SW480 (cell line): ENCODE measurements at places on chromosomes 2 and 18.

- no peak for DNase-seq
Observed at GRCh38 chr18:46301571-46301970, 197.4 kb downstream of the HAUS1 start.

DNA sequence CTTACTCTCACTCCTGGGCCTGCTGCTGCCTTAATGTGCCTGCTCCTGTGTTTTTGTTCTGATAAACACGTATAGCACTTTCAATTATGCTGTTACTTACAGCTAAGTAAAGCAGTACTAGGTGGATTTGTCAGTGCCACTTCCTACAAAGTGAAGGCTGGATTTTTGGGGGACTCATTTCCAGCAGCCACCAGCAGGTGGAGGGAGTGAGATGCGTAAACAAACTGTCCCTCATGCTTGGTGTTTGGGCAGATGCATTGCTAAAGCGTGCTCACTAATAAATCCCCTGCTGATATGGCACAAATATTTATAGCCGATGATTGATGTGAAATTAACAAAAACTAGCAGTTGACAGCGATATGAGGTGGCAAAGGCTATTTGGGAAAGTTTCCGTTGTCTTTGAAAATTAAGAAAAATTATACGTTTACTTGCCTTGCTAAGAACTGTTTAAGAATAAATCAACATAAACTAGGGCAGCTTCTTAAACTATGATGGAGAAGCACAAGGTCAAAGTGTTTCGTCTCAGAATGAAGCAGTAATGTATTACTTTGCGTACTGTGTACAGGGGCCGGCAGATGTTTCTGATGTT lies 101.7 kb downstream of the AGAP1 start:
- DNase-seq: peak; percentile 68

GRCh38 chr2:70685771-70686171 lies 82.2 kb downstream of the ADD2 start:
- no peak for DNase-seq

DNA sequence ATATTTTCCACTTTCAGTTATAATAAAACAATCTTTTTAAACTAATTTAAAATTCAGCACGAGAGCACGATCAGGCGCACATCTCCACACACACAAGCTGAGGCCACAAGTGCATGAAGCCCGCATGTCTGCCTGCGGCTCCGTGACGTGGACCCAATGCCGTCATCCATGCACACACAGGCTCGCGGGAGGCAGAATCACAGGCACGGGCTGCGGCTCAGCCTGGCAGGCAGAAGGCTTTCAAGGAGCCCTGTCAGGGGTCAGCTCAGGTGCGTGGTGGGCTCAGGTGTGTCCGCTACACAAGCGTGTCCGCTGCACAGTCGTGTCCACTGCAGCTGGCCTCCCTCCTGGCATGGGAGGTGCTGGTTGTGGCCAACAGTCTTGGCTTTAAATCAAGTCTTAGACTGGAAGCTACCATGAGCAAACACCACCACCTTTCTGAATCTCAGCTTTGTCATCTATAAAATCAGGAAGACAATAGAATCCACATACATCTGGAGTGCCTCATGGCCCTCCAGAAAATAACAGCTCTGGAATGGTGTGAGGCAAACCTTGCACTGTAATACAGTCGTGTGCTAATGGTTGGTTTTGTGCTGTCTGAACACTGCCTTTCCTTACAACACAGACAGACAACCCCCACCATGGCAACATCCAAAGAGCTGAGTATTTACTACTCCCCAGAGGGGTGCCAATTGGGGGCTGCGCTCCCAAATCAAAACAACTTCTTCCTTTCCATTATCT lies 210.1 kb downstream of the NDUFA10 start:
- DNase-seq: no peak

DNA sequence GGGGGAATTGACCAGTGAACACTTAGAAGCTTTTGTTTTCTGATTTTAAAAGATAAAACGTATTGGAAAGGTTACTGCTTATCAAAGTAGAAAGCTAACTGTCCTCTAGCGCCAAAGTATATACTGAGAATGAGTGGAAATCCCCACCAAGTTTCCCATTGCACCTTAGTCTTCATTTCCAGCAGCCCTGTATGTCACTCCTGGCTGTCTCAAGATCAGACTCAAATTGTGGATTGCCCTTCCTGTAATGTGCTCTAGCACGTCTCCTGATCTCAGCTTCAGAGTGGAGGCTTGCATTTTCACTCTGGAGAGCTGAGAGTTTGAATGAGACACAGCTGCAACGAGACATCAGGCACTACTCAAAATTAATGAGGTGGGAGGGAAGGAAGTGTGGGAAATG lies 26.6 kb downstream of the MFF start:
- no peak for DNase-seq

DNA sequence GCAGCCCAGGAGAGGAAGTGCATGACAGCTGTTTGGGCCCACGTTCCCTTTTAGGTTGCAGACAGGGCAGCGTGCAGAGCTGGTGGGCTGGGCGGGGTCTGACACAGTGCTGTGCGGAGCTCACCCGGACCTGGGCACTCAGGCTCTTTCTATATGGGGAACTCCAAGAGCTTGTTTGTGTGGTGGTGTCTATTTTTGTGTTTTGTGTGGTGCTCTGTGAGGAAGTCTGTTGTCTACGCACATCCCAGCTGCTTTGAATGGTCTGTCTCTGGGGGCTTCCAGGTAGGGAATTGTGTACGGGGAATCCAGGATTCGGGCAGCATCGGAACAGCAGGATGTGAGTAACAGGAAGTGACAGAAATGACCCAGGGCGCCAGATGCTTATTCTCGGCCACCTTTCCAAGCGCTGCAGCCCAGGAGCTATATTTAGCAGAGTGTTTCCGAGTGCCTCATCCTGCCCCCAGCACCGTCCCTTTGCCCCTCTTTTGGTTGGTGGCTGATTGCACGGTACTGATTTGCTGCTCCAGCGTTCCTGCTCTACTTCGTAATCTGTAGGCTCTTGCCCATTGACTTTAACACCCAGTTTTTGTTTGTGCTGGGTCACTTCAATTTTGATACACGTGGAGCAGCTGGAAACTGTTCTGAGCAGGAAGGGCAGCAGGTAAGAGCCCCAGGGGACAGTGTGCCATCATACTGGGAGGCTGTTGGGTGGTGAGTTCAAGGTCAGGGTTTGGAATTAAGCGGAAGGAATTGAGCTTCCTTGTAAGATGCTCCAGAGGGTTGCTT lies 64.7 kb downstream of the DGKD start:
- no peak for DNase-seq

DNA sequence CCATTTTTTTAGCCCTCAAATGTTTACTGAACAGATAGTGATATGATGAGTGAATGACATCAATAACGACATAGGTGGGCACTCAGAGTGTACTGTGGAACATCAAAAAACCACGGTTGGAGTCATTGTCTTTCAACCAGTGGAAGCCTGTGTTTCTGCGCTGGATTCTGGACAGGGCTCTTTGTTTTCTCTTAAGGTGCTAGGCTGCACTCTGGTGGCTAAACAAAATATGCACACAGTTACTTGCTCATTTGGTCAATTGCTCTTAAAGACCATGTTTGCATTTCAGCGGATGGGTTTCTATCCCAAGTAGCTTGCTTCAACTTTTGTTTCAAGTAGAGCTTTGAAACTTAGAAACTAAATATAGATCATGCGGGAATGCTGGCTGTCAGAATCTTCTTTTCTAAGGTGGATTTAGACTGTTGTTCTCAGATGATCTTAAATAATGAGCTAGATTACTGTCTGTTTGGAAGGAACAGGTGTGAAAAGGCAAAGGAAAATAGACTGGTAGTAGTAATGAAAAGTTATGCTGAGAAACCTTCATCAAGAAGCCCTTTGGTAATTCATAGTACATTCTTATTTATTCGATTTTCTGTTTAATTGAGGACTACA lies 48.5 kb upstream of the LYPD6B start:
- DNase-seq: peak; percentile 80

GRCh38 chr2:215794829-215795546 lies 218.4 kb downstream of the MREG start:
- DNase-seq: no peak

- DNase-seq: no peak
Observed at GRCh38 chr18:34521040-34521439, 189.1 kb upstream of the DTNA start.

DNA sequence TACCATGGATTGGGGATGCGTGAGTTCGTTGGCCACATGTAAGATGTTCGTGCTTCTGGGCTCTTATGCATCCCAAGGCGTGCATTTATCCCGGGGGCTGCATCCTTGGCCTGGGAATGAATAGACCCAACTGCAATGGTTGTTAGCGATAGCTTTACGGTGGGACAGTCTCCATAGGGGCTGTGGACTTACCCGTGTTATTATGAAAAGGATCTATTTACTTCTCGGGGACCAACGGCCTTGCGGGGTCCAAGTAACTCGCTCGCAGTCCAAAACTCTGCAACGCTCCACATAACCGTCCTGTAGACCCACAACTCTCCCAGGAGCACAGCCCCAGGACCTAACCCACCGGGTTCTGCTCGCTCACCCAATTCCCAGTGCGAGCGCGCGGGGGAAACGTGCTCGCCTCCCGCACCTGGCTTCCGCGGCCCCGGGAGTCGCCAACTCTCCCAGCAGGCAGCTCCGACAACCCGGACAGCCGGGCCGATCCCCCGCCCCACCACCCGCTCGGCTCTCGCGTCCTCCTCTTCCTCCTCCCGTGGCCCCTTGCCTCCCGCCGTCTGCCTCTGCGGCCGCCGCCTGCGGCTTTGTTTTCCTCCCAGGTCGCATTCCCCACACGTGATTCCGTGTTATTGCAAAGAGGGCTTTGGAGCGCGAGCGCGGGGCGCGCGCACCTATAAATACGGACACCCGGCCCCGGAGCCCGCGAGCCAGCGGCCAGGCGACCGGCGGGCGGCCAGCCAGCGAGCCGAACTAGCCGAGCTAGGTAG lies at the start of gene CABLES1:
TSS of gene CABLES1 (plus strand) at position 706 of the 770 bp plus-strand sequence. CDS start 278 bp downstream, outside the sequence.
- DNase-seq: peak; percentile 69

- no peak for DNase-seq
Observed at GRCh38 chr2:236790963-236791362, 221.3 kb downstream of the ACKR3 start.

GRCh38 chr18:21444465-21445212 lies 155.9 kb downstream of the ESCO1 start:
- DNase-seq: peak; percentile 59

GRCh38 chr2:150806336-150806735 lies 318.9 kb upstream of the RND3 start:
- DNase-seq: no peak

DNA sequence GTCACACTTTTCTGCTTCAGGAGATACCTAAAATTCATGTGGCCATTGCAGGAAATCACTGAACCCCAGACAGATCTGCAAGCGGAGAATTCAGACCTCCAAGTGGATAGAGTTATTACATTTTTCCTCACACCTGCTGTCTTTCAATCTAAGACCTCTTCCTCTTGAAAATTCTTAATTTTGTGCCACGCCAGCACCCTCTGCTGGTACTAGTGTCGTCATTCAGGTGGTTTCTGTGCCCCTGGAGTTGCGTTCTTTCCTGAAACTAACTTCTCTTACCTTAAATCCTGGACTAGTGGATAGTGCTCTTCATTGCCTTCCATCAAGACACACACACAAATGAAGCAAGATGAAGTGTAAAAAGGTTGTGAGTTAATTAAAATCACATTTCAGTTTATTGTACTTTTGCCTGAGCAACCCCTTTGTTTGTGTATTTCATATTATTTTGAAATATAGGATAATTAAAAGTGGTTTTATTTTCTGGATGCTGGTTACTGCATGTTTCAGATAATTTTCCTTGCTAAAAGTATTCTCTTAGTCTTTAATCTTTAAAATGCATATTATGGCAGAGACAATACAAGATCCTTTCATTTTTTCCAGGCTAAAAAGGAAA lies 1.6 kb upstream of the DNER start:
- peak; percentile 53 for DNase-seq

DNA sequence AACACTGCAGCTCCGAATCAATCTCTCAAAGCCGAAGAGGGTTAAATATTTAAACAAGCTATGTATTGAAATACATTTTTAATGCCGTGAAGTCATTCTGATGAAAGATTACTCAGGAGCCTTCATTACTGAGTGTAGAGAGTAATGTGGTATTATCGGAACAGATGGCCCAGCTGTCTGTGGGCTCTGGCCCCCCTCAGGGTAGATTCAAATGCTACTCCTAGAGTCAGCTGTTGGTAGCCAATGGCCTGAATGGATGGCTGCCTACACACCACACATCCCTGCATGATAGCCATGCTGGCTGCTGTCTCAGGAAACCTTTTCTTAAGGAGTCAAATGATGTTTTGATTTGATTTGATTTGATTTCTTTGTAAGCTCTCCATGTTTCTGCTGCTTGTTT lies 732.3 kb upstream of the CELF4 start:
- DNase-seq: no peak

DNA sequence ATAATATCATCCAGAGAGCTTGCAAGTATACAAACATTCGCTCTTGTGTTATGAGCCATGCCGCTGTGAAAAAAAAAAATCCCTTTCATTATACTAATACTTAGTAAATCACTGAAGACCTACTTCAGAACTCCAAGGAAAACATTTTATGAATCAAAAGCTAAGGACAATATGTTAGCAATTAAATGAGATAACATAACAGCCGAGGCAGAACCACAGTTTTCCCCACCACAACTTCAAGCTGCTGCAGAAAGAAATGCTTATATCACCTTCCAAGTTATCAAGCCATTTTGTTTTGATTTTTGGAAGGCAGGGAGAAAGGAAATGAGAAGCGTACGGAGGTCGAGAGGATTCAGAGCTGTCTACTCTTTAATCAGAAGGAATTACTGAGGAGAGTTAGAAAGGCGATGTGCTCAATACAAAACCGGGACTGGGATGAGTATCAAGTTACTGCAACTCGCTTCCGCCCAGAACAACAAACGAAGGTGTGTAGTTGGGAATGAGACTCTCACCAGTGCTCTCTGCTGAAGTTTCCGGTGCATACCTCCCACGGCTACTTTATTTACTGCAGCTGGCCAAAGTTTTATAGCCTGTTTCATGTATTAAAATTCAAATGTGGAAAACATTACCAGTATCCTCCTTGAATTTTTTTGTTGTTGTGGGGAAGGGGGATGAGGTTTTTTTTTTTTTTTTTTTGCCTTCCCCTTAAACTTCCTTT lies 292.2 kb upstream of the CCDC68 start:
- DNase-seq: peak; percentile 81

DNA sequence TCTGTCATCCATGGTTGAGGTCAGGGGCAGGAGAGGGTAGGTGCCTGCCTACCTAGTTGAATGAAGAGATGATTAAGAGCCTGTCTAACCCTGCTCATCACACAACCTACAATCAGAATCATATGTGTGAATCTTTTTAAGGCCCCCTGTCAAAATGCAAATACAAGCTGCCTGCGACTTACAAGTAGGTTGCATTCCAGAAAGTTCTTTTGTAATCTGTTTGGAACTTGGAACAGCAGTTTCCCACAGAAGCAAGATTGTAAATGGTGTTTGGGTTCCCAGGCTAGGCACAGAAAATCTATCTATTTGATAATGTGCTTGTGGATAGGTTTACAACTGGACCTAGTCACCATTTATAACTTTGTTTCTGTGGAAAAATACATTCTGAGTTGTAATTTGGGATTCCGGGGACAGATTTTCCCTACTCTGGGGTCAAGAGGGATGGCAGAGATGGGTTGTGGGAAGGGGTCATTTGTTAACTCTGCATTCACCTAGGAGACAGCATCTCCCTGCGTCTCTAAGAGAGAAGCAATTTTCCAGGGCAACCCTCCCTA lies 4.4 kb downstream of the LIPG start:
- no peak for DNase-seq

GRCh38 chr18:46338205-46338604 lies 234.0 kb downstream of the HAUS1 start:
- DNase-seq: no peak
